AG10803 (cell line): ENCODE measurements at places on chromosomes 6 and 20.

GRCh38 chr6:154516276-154516675 lies 5.8 kb upstream of the CNKSR3 start:
- no peak for DNase-seq

GRCh38 chr20:57327820-57328219 lies 1.8 kb upstream of the SPO11 start:
- no peak for DNase-seq

GRCh38 chr6:10410207-10411050 lies 4.4 kb downstream of the TFAP2A start:
- DNase-seq: no peak

DNA sequence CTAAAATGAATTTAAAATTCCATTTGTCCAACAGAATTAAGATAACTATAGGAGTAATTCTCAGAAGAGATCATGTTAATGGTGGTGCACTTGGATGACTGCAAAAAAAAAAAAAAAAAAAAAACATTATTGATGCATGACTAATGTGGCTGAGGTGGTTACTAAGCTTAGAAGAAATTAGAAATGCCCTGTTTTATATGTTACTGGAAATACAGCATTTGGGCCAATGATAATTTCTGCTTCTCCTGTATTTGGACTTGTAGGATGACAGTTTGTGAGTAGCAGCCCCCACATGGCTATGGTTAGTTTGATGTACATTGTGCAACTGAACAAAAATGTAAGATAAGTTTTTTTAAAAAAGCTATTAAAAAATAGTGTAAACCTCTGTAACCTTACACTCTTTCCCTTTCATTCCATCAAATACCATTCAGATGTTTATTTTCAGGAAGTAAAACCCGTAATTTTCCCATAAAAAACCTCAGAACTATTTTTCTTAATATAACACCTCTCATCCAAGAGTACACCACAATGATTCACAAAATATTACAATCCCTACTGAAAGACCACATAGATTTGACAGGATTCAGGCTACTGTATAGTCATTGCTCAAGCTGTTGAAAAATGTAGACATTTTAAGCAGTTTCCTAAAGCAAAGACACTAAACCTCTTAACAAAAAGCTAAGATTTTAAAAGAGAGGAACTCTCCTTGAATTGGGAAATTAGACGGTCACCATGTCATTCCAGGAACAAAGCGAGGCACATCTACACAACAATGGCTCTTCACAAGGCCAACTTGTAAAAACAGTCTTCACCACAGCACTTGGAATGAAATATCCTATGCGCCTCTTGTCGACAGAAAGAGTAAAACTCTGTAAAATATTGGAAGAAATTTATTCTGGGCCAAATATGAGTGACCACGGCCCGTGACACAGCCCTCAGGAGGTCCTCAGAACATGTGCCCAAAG lies 83.0 kb downstream of the WDR27 start:
- peak; percentile 97 for DNase-seq

GRCh38 chr20:4297127-4297826 lies 281.9 kb upstream of the RNF24 start:
- peak; percentile 94 for DNase-seq

GRCh38 chr6:1610497-1611321 lies 994 bp downstream of the FOXC1 start:
- peak; percentile 41 for DNase-seq

- DNase-seq: no peak
Measured at GRCh38 chr6:101534821-101535220, 141.3 kb downstream of the GRIK2 start.

DNA sequence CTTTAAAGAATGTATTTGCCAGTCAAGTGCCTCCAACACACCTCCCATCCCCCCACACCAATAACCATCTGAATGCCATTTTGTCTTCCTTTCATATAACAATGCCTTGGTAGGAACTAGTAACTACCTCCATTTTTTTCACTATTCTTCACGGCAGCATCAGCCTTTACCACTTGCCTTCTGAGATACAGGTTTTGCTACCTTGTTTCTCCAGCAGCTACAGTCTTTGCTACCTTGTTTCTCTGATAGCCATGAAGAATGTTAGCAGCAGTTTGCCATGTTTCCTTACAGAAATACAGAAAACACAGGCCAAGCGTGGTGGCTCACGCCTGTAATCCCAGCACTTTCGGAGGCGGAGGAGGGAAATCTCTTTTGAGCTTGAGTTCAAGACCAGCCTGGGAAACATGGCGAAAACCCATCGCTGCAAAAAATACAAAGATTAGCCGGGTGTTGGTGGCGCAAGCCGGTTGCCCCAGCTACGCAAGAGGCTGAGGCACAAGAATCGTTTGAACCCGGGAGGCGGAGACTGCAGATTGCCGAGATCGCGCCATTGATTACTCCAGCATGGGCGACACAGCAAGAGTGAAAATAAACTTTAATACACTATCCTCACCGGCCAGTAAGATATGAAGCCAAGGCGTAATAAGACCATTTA lies 100.9 kb downstream of the HFE start:
- peak; percentile 54 for DNase-seq

- DNase-seq: peak; percentile 94
Measured at GRCh38 chr6:108896111-108896661, 48.0 kb downstream of the ARMC2 start.

DNA sequence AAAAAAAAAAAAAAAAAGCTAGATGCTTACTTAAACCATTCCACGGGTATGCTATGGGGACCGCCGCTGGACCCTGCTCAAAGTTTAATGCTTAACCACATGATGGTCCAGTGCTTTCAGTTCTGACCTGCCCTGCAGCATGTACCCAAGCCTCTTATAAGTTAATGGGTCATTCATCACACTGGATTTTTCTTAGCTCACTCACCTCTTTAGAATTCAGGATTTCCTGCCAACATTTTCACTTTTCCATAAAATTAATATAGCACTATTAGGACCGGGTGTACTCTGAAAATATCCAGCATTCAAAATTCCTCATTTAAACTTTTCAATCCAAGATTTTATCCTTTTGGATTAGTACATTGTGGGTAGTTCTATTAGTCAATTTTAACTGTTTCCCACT lies 140.8 kb downstream of the ALDH8A1 start:
- peak; percentile 36 for DNase-seq

DNA sequence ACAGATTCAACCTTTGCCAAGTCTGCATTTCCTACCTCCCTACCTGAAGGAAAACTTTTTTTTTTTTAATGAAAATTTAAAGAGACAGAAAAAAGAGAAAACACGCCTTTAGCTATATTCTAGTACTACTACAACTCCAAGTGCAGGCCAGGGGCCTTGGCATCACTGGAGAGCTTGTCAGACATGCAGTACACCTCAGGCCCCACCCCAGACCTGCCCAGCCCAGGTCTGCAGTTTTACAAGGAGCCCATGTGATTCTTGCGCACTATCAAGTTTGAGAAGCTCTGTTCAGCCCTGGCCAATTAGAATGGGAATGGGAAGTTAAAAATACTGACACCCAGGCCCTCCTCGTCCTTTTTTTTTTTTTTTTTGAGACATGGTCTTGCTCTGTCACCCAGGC lies 85.0 kb downstream of the NFATC2 start:
- no peak for DNase-seq

DNA sequence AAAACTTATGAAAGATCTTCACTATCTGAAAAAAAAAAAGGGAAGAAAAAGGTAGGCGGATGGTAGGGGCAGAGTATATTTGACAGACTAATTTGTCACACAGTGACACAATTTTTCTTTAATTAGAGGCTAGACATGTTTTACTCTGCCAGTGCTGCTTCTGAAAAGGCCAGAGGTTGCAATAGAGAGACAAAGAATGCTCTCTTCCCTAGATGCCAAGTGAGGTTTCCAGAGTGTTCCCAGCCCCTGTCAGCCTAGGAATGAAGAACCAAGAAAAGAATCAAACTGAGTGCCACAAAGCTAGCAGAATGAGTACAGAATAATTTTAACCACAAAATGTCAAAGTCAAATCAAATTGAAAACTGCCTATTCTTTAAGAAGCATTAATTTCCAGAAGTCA lies 13.0 kb downstream of the PNISR start:
- no peak for DNase-seq

DNA sequence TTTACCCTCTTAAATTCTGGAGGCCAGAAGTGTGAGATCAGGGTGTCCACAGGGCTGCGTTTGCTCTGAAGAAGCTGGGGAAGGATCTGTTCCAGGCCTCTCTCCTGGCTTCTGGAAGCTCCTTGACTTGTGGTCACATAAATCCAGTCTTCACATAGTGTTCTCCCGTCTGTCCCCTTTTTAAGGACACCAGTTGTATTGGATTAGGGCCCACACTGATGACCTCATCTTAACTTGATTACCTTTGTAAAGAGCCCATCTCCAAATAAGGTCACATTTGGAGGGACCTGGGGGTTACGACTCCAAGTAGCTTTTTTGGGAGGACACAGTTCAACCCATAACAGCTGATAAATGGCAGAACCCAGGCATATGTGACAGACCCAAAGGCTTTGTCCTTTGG lies 20.0 kb upstream of the WFDC2 start:
- no peak for DNase-seq

DNA sequence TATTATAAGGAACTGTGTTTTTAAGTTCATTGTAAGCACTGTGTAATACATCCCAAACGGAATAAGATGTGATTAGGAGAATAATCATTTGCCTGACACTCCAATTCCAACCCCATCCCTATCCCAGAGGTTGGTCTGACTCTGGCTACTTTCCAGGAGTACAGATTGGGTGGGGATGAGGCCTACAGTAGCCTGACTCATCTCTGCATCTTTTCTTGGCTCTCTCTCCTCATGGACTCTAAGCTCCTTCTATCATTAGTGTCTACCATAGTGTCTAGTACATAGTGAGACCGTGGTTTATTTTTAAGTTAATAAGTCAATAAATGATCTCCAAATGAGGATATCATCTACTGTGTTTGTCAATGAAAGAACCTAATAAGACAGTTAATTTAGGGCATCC lies 92.2 kb upstream of the CNKSR3 start:
- DNase-seq: no peak

DNA sequence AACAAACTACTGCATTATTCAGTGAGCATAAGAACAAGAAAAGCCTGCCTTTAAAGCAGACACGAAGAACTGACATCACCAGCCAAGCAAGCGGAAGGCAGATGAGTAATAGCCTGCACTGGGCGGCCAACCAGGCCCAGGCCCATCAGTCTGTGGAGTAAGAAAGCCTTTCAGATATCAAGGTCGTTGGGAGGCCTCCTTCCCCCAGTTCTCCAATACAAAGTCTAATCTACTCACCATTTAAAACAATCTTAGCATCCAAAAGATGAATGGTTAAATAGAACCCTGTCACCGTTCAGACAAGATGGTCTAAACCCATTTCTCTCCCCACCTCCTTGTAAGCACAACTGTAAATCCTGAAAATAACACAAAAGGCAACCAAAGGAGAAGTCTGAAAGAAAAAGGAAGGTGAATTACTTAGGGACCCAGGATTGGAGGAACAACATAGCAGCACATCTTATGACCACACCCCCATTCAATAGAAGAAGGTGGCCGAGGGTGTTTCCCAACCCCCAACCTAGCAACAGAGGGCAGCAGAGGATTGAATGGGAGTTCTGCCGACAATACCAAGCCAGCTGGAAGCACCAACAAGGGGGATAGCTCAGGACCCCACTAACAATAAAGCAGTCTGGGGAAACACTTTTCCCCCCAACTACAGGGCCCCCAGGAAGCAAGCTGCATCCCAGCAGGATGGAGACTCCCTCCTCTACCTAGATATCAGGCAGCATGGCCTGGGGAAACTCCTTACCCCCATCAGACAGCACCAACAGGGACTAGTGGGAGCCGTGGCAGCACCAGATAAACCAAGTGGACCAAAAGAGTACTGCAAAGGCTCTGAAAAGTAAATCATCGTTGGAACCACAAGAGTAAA lies 67.9 kb downstream of the ZHX3 start:
- DNase-seq: peak; percentile 76

DNA sequence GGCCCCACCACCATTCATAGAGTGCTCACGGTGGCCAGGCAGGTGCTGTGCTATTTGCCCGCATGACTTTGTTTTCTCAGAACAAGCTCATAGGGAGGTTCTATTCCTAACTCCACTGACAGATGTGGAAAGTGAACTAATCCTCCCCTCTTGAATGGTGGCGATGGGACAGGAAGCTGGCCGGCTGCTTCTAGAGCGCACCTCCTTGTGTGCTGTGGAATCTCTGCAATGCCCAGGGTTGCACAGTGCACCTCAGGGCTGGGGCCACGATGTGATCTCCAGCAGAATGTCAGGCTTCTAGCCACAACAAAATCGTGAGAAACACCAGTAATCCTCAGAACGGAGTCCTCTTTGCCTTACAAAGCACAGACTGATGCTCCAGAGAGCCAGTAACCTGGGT lies 53.8 kb upstream of the SLC22A23 start:
- no peak for DNase-seq

DNA sequence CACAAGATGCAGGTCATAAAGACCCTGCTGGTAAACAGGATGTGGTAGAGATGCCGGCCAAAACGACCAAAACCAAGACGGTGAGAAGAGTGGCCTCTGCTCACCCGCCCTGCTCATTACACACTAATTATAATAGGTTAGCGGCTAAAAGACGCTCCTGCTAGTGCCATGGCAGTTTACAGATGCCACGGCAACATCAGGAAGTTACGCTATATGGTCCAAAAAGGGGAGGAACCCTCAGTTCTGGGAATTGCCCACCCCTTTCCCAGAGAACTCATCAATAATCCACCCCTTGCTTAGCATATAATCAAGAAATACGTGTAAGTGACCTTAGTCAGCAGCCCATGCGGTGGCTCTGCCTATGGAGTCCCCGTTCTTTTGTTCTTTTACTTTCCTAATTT lies 17.6 kb downstream of the BHLHE23 start:
- no peak for DNase-seq

- peak; percentile 49 for DNase-seq
Measured at GRCh38 chr6:43990275-43990626, 137.0 kb downstream of the MRPL14 start.

- DNase-seq: no peak
Measured at GRCh38 chr20:19943061-19943521, 74.1 kb upstream of the NAA20 start.

GRCh38 chr20:58808271-58809046 lies 42.2 kb downstream of the GNAS-AS1 start:
- no peak for DNase-seq

- no peak for DNase-seq
Measured at GRCh38 chr6:115717062-115717461, 343.6 kb downstream of the FRK start.

- DNase-seq: no peak
Measured at GRCh38 chr6:33053230-33053629, 20.2 kb downstream of the HLA-DPA1 start.

DNA sequence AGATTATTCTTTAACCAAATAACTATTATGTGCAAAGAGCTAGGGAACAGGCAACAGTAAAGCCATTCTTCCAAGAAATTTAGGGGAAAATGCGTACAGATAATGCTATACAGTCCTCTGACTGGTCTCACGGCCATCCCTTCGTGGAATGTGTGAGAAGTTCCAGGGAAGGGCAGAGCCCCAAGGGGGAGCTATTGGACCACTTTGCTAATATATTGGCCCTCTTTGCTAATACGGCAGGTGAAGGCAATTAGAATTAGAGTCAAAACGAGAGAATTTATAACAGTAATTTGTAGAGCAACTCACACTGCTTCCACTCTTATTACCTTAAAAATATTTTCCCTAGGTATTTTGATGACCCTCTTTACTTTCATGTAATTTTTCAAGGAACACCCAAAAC lies 140.4 kb downstream of the IMPG1 start:
- no peak for DNase-seq
